Aorta (tissue), 5 donors: ENCODE measurements at places on chromosomes 3 and 15.
A peak's percentile ranks its signal among the peaks of the same experiment; 100 is the strongest.

GRCh38 chr3:64627042-64627441 is 60.8 kb downstream of the ADAMTS9 start:
- no peak for DNase-seq

- DNase-seq: no peak
Observed at GRCh38 chr15:83396101-83396500, 51.0 kb upstream of the SH3GL3 start.

DNA sequence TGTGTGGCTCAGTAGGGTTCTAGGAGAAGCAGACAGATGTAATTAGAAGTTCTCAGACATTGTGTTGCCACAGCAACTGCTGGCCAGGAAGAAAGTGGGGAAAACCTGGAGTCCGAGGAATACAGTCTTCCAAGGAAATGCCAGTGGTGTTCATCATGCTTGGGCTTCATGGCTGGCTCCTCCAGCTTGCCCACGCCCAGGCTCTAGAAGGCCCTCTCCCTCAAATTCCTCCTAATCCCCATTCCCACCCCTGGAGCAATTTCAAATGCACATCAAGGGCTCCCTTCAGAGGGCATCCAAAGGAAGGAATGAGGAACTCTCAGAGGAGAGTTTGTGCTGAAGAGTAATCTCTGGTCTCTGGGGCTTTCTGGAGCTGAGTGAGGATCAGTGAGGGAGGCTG is 21.9 kb downstream of the FSTL1 start:
- DNase-seq: no peak

DNA sequence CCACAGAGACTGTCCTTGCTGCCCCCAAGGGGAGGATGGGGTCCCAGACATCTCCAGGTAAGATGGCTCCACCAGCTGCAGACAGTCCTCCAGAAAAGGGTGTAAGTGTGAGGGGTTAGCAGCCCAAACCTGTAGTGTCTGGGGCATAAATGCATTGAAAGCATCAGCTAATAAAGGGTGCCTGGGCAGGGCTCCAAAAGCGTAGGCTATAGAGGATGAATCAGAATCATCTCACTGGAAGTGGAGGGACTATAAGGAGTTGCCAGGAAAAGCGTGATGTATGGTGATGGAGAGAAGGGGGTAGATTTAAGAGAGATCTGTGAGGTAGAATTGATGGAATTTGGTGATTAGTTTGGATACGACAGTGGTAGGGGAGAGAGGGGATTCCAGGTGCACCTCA is 79.9 kb upstream of the ONECUT1 start:
- no peak for DNase-seq

DNA sequence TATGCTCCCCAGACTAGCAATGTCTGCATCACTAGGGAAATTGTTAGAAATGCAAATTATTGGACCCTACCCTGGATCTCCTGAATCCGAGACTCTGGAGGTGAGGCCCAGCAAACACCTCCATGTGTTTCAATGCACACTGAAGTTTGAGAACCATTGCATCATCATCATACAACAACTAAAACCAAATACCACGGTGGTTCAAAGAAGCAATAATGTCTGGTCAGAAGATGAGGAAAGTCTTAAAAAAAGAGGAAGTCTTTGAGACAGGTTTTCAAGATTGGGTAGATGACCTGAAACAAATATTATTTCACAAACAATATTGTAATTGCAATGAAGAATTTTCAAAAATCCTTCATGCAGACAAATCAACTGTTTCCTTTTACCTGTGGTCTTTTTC is 60.3 kb upstream of the TRA2B start:
- no peak for DNase-seq

- DNase-seq: no peak
Observed at GRCh38 chr3:87218560-87218959, 8.5 kb upstream of the CHMP2B start.

- DNase-seq: no peak
Observed at GRCh38 chr3:136432685-136433084, 182.5 kb downstream of the PCCB start.

DNA sequence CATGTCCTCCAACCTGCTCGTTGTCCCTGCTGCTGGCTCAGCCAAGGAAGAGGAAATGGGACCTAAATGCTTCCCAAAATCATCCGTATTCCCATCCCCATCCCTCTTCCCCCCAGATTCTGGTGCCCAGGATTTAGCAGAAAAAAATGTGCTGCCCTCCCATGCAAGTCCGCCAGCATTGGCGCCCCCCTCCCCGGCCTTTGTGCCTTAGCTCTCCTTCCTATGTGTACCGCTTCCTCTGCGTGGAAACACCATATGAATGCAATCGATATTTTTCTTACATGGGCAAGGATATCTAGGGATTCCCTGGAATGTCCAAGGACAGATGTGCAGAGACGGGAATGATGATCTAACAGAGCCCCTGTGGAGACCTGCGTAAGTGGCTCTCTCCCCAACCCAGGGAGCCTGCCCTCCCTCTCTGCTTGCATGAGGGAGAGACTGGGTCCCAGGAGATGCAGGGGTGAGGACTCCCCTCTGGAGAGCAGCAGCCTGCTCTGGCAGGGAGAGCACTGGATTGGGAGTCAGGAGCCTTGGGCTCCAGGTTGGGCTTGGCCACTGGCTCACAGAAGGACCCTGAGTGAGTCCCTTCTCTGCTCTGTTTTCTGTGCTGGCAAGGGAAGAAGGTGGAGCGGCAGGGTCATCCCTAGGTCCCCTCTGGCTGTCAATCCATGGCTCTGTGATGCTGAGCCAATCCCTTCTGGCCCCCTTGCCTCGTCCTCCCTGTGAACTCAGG is 227.2 kb downstream of the XXYLT1 start:
- DNase-seq: no peak

- peak; percentile 68 for DNase-seq
Observed at GRCh38 chr3:119555309-119555735, 4.1 kb downstream of the CD80 start.

DNA sequence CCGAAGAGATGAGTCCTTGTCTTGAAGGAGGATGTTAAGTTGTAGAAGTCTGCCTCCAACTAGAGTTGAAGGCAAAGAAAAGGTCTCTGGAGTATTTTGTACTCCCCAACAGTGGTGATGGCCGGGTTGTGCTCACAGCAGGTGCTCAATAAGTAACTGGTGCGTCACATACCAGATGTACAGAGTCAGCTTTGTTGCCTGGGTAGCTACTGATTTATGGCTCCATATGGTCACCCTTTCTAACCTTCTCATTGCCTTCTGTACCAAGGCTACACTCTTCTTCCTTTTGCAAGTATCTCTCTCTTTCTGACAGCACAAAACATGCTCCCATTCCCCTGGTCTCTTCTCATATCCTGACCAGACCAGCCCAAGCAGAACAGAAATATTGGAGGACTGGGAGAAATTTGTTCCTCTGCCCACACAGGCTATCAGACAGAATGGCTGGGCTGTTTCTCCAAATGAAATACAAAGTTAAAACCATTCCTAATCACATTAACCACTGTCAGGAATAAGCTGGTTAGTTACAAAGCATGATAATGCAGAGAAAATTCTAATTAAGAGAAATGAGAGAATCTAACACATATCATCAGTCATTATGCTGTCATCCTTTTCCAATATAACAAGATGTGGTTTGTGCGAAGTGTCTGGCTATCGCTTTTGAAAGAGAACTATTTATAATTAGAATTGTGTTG is 150.1 kb upstream of the LRRN1 start:
- DNase-seq: no peak

DNA sequence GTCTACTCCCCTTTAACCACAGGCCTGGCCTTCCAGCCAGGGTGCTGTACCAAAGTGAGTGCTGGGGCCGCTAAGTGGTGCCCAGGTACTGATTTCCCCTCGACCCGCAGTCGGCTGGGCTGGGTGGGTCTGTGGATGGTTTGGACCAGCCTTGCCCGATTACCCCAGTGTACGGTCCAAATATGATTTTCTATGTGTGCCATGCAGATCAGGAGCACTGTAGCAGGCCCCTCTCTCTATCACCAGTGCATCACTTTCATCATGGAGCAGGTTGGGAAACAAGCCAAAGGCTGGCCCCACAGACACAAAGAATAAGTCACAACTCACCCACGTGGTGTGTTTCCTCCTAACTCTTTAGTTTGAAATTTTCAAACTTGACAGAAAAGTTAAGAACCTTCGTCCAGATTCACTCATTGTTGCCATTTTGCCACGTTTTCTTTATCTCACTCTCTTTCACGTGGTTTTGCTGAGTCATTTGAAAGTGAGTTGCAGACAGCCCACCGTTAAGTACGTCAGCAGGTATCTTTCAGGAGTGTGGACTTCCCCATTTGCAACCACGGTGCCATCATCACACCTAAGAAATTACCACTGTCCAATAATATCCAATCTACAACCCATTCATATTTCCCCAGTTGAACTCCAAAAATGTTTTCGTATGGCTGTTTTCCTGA is 37.0 kb downstream of the ZNF710 start:
- DNase-seq: no peak

DNA sequence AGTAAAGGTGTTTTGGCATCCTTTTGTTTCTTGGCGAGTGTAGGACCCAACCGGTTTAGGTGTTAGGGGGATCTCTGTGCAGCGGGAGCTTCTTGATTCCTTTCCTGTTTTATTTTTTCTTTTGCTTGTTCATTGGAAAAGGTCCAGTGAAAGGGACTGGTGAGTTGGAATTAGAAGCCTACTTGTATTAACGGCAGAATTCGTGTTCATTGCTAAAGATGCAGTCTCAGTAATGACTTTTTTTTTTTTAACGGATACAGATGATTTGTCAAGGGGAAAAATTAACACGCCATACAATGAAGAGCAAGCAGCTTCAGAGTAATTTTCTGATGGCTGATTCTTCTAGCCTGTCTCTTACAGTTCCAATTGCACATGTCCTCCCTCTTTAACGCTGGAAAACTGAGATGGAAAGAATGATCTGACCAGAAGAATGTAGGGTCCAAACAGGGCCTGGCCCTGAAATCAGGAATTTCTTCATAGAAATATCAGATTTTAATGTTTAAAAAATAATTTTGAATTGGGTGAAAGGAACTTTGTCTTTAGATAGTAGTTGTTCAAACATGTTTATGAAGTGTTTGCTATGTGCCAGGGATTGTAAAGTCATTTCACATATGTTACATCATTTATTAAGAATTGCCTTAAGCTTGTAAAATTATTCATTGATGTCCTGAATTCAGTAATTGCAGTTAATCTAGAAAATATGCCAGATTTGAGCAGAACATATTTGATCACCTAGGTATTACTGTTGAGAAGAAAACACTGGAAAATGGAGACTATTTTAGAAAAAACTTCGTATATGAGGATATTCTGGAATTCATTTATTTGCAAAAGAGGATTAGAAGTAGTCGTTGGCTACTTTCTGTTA is 1.4 kb downstream of the MAPK6 start:
- DNase-seq: no peak

GRCh38 chr3:38560284-38560683 is 64.1 kb downstream of the EXOG start:
- no peak for DNase-seq

DNA sequence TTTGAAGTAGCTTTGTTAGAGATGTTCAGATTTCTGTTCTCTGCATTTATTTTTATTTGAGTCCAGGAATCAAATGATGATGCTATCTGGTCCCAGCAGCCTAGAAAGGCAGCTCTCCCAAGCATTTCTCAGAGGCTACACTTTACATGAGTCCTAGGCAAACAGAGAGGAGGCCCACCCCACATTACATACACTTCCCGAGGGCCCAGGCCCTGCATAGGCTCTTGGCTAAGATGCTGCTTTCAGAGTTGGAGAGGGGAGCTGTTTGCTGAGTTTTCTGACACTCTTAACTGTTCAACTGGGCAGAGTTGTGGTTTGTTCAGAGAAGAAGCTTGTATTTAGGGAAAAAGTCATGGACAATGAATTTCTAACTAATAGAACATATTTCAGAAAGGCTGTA is 117.9 kb upstream of the RGMA start:
- no peak for DNase-seq

DNA sequence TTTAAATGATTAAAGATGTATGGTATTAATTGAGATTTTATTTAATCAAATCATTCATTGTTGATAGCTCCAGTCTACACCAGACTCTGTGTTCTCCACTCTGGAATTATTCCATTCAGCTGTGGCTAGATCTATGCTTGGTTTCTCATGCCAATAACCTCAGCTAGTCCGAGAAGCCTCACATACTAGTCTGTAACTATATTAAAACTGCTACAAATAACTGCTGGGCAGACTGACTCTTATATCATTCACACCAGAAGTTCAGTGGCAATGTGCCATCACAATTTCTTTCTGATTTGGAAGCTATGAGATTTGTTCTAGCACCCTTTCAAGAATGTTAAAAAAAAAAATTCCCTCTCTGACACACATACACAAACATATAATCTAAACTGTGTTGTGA is 947.3 kb downstream of the ROBO1 start:
- DNase-seq: no peak

- peak; percentile 24 for DNase-seq
Observed at GRCh38 chr3:53231532-53232511, 24.0 kb downstream of the TKT start.

GRCh38 chr3:46736006-46736872 is 18.6 kb upstream of the PRSS50 start:
- no peak for DNase-seq

- no peak for DNase-seq
Observed at GRCh38 chr3:52453496-52454249, at the start of gene TNNC1. TSS of gene TNNC1 (minus strand) at chr3:52454041. CDS start at chr3:52454015, 26 bp downstream.

GRCh38 chr3:188649521-188649920 is 495.6 kb downstream of the LPP start:
- DNase-seq: no peak

DNA sequence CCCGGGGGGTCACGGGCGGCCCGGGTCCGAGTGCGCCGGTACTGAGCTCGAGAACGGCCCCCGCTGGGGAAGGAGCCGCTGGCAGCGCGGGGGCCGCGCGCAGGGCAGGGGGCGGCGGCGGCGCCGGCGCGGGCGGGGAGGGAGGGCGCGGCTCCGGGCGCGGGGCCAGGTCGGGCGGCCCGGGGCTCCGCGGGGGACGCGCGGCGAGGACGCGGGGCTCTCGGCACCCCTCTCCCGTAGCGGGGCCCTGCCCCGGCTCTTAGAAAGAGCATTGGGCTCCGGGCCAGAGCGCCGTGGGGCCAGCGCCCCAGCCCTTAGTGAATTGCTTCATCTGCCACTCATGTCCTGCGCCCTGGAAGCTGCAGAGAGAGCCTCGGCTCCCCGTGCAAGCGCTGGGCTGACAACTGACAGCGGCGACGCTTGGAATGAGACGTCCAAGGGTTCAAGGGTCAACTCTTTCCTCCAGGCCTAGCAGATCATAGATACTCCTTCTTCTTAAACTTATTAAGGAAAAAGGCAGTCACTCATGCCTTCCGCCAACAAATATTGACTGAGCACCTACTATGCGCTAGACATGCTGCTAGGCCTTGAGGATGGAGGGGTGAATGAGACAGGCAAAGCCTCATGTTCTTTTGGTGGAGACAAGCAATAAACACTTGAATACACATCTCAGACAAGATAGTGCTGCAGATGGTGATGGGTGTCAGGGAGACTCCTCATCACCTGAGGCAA is 140.8 kb downstream of the SMAD6 start:
- peak; percentile 93 for DNase-seq

- no peak for DNase-seq
Observed at GRCh38 chr3:141498598-141499223, 11.9 kb downstream of the RASA2 start.

GRCh38 chr3:128707928-128708494 is 18.0 kb upstream of the RAB7A start:
- DNase-seq: no peak

DNA sequence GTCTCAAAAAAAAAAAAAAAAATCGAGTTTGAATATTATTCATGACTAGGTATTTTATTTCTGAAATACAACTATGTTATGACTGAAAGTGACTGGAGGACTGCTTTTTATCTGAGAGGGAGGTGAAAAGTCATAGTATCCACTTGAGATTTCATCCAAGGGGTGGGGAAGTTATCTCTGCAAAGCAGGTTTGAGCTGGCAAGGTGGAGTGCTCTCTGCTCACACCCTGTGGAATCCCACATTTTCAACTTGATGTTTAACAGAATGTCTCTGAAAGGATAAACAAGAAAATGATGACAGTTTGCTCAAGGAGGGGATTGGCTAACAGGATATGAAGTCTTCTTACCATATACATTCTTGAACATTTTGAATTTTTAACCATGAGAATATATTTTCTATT is 27.3 kb upstream of the SEC62 start:
- no peak for DNase-seq
